Lung microvascular endothelial cell (primary cell): ENCODE measurements at places on chromosomes 5 and 9. TPM values are rescaled to one million over a fixed set of nuclear protein-coding genes. Genes with fewer than 3 reads are reported as not detected.

TEX48 gene
- not detected in 2 replicates for total RNA-seq

PRLR gene
- not detected in 2 replicates for total RNA-seq

GFPT2 gene
- total RNA-seq = 0.79 and 1.1 TPM in 2 replicates

STK32A gene
- total RNA-seq = under 0.01 and 0.44 TPM in 2 replicates

TXNDC8 gene
- not detected in 2 replicates for total RNA-seq

TRIM14 gene
- 0.40 and 1.3 TPM in 2 replicates for total RNA-seq

DEPDC1B gene
- total RNA-seq = 1.6 and 5.9 TPM in 2 replicates

NCS1 gene
- total RNA-seq = 4.8 and 10.2 TPM in 2 replicates

GLRA1 gene
- total RNA-seq = not detected in 2 replicates

RNF38 gene
- total RNA-seq = 17.2 and 21.0 TPM in 2 replicates

OBP2A gene
- not detected in 2 replicates for total RNA-seq

CHD1 gene
- total RNA-seq = 44.2 and 47.8 TPM in 2 replicates

EGFLAM gene
- 0.20 and 0.22 TPM in 2 replicates for total RNA-seq

FOXI1 gene
- total RNA-seq = not detected in 2 replicates

DOCK2 gene
- 0.20 and 0.44 TPM in 2 replicates for total RNA-seq

TSSK1B gene
- not detected in 2 replicates for total RNA-seq

TAF11L9 gene
- not detected in 2 replicates for total RNA-seq

RAI14 gene
- total RNA-seq = 116 and 187 TPM in 2 replicates

LCN1 gene
- total RNA-seq = not detected in 2 replicates

CBY3 gene
- 0.22 TPM in 1 of 2 replicates, not detected in the other for total RNA-seq
